ENCODE measurements at places on chromosomes 4 and X.

- DNase-seq: no peak
Observed at GRCh38 chr4:56128213-56128612, 179.5 kb downstream of the CEP135 start.

DNA sequence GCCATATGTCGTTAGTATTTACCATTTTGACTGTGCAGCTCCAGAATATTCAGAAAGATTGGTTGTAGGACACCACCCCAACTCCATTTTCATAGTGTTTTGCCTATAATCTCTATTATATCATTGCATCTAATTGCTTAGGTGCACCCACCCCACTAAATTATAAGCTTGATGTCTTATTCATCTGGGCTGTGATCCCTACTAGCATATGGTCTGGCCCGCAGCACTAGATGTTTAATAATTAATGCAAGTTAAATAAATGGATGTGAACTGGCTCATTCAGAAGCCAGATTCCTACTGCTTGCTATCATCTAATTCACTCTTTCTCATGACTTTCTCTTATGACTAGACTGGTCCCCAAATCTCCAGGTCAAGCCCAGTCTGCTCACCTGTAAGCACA, 143.5 kb downstream of the RELL1 start:
- DNase-seq: no peak

DNA sequence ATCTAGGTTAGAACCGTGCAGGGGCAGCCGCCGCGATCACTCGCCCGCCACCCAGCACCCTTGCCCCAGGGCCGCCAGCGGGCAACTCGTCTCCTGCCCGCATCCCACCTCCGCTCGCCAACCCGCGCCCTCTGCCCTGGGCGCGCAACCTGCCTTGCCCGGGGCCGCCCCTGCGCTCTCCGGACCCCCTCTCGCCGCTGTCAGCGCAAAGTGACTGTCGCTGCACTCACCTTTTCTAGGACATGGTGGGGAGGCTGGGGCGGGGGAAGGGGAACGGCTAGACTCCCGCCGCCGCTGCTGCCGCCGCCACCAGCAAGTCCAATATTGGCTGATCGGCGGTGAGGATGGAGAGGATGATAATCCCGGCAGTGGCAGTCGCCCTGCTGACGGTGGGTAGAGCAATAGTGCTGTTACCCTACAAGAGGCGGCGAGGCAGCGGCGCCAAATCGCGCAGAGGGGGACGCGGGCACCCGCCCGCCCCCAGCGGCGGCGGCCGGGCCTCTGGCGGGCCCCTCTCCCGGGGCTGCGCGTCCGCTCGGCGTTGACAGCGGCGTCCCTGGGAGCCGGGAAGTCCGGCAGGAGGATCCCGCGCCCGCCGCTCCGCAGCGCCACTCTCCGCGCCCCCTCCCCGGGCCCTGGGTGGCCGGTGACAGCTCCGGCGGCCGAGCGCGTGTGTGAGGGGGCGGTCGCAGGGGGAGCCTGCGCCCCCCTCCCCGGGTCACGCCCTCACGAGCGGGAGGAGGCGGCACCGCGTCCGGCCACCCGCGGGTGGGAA, 2.3 kb upstream of the NR3C2 start:
- DNase-seq: no peak

- DNase-seq: no peak
Observed at GRCh38 chrX:10190367-10190766, 33.6 kb downstream of the CLCN4 start.

GRCh38 chr4:153297116-153297515, 47.4 kb upstream of the MND1 start:
- DNase-seq: no peak
